ENCODE measurements at places on chromosomes 13 and 19. TPM values are rescaled to one million over a fixed set of nuclear protein-coding genes. Genes with fewer than 3 reads are reported as not detected.

The KLK13 gene
- 4.9 TPM for total RNA-seq

The AXL gene
- total RNA-seq: 36.2 TPM

The FAM124A gene
- 0.69 TPM for total RNA-seq

The SHD gene
- 1.3 TPM for total RNA-seq

DNA sequence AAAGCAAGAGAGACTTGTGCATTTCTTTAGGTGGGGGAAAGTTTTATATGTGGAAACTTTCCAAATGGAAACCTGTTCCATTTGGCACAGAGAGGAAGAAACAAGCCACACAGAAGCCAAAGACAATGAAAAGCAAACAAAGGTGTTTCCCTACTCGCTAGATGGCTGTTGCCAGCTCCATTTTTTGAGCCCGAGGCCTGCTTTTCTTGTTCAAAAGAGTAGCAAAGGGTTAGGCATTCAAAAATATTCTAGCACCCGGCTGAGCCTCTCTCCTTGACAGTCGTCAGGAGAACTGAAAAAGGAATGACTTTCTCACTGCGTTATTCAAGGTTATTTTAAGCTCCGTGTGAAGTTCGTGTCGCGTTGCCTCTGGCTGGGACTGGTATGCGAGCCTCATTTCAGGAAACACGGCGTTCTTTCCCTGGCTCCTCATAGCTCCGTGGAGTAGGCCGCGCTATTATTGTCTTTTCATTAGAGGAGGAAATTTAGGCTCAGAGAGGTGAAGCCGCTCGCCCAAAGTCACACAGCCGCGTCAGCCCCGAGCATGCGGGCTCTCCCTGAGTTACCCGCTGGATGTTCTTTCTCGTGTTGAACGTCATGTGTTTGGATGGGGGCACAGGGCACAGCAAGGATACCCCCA is 7.6 kb downstream of the TRPM4 start:
- DNase-seq: no peak

DNA sequence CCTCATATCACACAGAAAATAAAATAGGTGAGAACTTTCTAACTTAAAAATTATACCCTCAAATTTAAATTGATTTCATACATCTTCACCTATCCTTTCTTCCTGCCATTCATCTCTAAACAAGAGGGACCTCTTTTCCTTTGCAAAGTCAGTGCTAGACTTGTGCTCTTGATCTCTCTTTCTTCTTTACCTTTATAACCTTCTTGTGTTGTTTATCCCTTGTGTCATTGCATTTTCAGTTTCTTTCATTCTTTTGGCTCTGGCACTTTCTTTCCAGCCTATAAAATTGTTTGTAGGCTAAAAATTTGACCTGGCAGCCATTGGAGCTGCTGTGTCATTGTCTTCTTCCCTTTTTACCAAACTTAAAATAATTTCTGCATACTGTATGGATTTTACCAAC is 190.1 kb downstream of the GPC5 start:
- DNase-seq: no peak

- no peak for DNase-seq
Observed at GRCh38 chr13:91725646-91726045, 327.2 kb downstream of the GPC5 start.

DNA sequence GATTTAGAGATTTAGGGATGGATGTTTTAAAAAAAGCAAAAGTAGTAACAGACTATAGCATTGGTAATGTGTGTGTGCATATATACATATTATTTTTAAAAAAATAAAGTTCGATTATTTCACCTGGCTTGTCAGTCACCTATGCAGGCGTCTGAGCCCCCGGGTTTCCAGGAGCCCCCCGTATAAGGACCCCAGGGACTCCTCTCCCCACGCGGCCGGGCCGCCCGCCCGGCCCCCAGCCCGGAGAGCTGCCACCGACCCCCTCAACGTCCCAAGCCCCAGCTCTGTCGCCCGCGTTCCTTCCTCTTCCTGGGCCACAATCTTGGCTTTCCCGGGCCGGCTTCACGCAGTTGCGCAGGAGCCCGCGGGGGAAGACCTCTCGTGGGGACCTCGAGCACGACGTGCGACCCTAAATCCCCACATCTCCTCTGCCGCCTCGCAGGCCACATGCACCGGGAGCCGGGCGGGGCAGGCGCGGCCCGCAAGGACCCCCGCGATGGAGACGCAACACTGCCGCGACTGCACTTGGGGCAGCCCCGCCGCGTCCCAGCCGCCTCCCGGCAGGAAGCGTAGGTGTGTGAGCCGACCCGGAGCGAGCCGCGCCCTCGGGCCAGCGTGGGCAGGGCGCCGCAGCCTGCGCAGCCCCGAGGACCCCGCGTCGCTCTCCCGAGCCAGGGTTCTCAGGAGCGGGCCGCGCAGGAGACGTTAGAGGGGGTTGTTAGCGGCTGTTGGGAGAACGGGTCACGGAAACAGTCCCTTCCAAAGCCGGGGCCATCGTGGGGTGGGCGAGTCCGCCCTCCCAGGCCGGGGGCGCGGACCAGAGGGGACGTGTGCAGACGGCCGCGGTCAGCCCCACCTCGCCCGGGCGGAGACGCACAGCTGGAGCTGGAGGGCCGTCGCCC is 840 bp upstream of the CCNA1 start:
- DNase-seq: no peak
